ENCODE measurements at places on chromosomes 1 and 21.

- no peak for DNase-seq
Measured at GRCh38 chr1:51488372-51489050, 30.6 kb downstream of the EPS15 start.

DNA sequence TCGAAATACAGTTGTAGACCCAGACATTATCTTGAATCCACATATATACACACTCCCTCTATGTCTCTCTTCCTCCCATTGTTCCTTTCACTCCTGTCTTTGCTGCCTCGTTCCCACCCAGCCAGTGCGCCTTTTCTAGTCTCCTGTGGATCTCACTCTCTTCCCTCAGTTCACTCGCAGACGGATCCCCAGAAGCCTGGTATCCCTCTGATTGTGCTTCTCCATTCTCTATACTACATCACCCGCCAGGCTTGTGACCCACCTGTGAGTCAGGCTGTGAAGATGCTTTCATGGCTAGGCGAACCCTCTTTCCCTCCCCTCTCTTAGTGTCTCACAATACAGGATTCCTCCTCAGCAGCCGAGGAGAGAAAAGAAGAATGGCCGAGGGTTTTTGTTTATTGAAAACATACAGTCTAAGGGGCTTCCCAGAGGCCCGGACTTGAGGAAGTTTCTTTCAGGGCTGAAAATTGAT, 1.5 kb downstream of the HCN3 start:
- no peak for DNase-seq

- no peak for DNase-seq
Measured at GRCh38 chr1:2290171-2290578, 62.1 kb downstream of the SKI start.

DNA sequence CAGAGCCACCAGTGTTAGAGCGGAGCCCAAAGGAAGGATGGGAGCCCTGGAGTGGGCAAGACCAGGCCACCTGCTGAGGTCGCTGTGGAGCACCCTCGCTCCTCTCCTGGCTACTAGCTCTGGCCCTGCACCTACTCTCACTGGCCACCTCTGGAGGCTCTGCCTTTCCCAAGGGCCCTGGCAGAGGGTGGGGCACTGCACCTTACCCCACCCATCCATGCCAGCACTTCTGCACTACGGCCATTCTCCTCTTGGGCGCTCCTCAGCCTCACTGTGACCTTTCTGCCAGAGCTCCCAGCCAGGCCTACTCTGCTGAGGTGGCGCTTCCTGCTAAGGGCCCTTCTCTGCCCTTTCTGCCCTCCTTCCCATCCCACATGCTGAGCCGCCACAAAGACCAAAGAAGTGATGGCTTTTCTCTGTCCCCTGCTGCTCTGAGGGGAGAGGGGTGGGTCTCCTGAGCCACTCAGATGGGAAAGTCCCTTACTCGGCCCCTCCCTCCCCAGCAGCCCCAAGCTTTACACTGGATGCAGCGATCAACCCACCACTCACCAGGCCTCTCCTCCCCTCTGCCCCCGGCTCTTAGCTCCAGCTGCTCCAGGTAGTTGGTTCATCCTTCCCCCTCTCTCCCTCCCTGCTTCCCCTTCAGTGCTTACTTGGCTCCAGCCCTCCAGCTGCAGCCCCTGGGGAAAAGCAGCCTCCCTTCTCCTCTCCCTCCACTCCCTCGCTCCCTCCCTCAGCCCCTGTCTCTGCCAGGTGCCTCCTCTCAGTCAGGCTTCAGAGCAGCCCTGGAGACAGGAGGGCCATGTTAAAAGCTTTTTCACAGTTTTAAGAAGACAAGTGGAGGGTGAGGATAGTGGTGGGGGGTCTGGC, 14.8 kb upstream of the TMEM222 start:
- DNase-seq = no peak

- DNase-seq = no peak
Measured at GRCh38 chr1:47643306-47644211, 205.7 kb downstream of the FOXD2 start.

GRCh38 chr1:52751589-52752483, 25.6 kb downstream of the ZYG11B start:
- DNase-seq = no peak

GRCh38 chr21:19326531-19327319, 923.1 kb upstream of the TMPRSS15 start:
- DNase-seq = no peak

DNA sequence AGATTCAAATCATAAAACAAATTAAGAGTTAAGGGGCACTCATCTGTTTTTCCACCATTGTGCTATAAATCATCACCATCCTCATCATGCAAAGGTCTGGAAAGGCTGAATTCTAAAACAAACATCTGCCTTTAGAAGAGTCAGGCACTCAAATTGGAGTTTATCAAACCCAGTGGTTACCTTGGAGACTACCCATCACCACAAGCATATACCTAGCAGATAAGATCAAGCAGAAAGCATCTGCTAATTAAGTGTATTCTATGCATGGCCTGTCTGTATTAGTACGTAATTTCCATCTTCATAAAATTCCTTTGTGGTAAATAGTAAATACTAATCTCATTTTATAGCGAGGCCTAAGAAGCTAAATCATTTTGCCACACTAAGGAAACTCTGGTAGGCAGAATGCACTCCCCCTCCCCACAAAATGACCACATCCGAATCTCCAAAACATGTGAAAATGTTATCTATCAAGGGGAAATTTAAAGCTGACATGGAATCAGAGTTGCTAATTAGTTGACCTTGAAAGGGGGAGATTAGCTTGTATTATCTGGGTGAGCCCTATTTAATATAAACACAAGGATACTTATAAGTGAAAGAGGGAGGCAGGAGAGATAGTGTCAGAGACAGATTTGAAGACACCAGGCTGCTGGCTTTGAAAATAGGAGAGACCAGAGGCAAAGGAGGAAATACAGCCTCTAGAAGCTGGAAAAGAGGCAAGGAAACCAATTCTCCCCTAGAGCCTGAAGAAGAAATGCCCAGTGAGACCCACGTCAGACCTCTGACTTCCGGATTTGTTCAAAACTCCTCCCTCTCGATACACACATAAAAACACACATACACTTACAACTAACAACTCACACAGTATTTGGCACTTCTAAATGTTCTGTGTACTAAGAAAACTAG, 23.2 kb downstream of the ARID4B start:
- DNase-seq = peak; percentile 84

GRCh38 chr1:215636258-215636965, 69.3 kb downstream of the KCTD3 start:
- DNase-seq = no peak

- no peak for DNase-seq
Measured at GRCh38 chr1:33488624-33489023, 16.2 kb downstream of the ZSCAN20 start.

DNA sequence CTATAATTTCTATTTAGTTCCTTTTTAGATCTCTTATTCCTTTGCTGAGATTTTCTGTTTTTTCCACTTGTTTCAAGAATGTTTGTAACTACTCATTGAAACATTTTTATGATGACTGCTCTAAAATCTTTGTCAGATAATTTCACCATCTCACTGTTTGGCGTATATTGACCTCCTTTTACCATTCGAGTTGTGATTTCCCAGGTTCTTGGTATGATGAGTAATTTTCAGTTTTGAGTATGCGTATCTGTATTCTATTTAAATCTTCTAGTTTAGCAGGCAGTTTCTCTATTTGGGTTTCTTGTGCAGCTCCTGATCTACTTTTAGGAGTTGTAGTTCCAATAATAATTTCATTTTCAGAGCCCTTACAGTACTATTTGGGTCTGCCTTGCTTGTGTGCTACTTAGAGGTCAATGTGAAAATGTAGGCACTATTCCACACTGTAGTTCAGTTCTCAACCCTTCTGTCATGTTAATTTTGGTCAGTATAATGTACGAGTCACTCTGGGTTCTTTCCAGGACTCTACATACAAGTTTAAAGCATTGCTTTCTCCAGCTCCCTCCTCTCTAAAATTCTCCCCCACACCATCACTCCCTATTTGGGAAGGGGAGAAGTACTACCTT, 115.5 kb downstream of the ACBD6 start:
- no peak for DNase-seq

DNA sequence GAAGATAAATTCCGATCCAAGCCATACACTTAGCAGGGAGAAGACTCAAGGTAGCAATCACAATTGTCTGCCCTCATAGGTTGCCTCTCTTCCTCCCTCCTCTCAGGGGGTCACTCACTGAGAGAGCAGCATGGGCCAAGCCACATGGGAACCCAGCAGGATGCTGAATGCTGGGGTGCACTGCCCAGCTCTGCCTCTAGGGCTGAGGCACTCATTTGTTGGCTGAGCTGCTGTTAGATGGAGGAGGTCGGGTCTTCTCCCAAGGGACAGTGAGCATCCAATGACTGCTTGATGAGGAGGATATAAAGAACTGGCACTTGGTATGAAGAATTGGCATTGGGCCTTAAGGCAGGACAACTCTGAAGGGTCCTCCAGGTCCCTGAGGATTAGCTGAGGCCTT, 418.8 kb downstream of the SIPA1L2 start:
- DNase-seq = no peak

GRCh38 chr1:220182111-220182510, 88.2 kb downstream of the IARS2 start:
- DNase-seq = no peak

DNA sequence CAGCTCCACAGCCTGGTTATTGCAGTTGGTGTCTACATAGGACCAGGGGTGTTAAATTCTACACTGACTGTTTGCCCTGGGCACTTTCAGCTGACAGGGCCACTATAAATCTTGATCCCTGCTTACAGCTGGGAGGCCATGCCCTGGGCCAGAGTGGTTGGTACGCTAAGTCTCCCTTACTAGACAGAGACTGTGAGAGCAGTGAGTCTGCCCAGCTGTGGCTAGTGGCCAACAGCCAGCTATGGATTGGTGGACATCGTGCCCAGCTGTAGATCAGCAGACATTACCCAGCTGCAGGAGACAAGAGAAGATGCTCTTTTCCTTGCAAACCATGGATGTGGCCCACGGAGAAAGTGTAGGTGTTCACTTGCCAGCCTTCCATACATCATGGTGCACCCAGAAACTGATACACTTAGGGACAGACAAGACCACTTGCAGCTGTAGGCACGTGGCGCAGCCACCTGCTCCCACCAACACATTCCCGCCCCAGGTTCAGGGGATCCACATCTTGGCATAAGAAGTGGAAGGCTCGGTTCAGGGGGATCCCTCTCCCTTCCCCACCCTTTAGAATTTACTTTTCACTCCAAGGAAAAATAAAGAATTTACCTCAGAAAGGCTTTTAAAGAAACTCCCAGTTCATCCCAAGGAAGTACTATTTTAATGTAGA, 16.4 kb upstream of the PAX7 start:
- DNase-seq = no peak

- DNase-seq = no peak
Measured at GRCh38 chr1:115168026-115168425, 78.7 kb upstream of the TSPAN2 start.

GRCh38 chr21:39096754-39097153, 86.5 kb downstream of the PSMG1 start:
- no peak for DNase-seq

Measured in CD4-positive, alpha-beta T cell treated with Interleukin-4 for 4 hours (primary cell).